ENCODE measurements at places on chromosomes 2 and 18.

GRCh38 chr18:79564441-79564840 is 115.2 kb upstream of the CTDP1 start:
- no peak for DNase-seq

DNA sequence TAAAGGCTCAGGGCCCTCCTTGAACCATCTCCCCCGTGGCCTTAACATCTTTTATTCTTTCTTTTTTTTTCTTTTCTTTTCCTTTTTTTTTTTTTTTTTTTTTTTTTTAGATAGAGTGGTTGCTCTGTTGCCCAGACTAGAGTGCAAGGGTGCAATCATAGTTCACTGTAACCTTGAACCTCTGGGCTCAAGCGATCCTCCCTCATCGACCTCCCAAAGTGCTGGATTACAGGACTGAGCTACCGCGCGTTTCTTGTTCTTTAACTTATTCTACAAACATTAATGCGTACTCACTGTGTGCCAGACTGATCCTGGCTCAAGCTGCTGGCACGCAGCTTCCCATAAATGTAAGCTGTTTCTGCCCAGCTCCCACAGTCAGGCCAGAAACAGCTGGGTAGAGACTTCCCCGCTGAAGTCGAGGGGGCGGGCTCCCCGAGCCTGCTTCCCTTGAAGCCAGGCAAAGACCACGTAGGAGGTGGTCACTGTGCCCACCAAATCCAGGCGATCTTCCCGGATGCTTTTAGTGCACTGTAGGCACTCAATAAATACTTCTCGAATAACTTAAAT is 29.2 kb upstream of the ATP6V1B1 start:
- DNase-seq, result no peak

DNA sequence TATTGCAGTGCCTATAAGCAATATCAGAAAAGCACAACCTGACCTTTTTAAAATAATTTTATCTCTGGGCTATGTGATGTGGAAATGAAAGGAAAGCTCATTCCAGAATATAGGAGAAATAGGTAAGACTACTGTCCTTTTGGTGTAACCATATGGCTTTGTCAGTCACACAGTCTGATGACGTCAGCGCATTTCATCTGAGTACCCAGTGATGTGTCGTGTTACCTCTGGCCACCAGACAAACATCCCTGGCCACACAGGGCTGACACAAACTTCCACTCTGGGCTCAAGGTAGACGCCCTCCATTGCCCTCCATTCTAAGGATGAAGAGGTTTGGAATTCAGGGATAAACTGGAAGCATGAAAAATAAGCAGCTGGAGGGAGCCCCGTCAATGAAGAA is 506.7 kb downstream of the CMPK2 start:
- DNase-seq, result no peak

DNA sequence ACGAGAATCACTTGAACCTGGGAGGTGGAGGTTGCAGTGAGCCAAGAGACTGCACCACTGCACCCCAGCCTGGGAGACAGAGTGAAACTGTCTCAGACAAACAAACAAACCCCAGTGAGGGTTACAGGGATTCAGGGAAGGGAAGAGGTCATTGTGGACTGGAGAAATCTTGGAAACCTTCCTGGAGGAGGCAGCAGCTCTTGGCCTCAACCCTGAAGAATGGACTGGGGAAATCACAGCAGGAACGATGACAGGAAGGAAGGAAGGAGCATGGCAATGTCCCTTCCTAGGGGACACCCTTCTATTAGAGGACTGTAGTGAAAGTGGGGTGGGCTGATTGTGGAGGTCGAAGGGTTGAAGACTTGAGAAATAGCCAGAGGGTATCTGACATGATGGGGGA is 72.5 kb downstream of the DNMT3A start:
- DNase-seq, result no peak

DNA sequence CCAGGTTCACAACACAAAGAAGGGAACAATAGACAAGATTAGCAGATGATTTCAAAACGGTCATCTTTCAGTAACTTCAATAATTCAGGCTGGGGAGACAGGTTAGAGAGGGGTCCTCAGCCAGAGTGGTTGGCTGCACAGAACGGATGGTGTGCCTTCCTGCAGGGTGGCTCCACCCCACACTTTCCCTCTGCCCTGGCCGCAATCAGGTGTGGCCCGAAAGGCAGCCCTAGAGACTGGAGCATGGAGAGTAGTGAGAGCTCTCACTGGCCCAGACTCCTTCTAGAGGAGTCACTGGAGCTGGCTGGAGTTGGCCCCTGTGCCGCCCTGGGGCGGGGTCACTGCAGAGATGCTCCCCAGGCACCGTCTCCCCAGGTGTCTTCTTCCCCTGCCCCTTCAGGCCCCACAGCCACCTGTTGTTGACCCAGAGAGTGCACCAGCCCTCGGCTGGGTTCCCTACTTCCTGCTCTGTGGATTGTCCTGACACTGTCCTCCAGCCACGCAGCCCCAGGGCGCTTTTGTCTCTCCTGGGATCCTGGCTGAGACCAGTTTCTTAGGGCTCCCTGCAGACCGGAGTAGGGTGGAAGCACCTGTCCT is 126.8 kb downstream of the PXDN start:
- DNase-seq, result no peak

- no peak for DNase-seq
Observed at GRCh38 chr2:190999949-191000665, 13.9 kb downstream of the STAT1 start.
